ENCODE measurements at places on chromosomes 11 and 22.

DNA sequence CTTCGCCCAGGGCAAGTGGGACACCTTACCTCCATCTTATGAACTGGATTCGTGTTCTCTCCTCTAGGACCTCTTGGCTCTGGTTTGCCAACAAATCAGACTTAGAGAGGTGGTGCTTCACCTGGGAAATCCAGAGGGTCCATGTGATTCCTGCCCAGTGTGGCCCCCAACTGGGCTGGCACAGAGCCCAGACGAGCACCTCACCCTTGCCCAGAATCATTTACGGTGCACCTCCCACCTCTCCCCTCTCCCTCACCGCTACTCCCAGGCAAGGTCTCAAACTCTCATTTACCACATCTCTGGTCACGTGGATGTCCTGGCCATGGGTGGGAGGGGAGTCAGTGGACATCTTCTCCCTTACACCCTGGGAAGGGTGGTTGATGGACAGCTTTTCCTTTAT, 1.1 kb downstream of the SPATA19 start:
- no peak for DNase-seq

DNA sequence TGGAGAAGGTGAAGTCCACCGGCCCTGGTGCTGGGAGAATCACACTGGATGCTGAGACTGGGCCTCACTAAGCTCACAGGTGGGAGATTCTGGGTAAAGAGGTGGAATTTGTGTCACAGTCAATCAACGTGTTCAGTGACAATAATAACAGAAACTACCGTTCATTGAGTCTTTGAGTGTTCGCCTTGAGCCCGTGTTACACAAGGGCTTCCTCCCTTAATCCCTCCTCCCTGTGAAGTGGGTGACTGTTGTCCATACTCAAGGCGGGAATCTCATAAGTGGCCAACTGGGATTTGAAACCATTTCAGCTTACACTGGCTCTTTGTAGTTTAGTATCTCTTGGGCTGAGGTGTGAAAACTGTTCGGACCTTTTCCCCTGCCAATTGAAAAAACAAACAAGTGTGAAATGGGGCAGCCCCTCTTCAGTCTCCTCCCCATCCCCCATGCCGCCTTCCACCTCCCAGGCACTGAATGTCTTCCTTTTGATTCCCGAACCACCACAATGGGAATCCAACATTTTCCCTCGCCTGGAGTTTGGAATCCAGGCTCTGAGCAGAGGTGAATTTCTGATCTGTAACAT, 502.4 kb downstream of the MIAT start:
- no peak for DNase-seq

DNA sequence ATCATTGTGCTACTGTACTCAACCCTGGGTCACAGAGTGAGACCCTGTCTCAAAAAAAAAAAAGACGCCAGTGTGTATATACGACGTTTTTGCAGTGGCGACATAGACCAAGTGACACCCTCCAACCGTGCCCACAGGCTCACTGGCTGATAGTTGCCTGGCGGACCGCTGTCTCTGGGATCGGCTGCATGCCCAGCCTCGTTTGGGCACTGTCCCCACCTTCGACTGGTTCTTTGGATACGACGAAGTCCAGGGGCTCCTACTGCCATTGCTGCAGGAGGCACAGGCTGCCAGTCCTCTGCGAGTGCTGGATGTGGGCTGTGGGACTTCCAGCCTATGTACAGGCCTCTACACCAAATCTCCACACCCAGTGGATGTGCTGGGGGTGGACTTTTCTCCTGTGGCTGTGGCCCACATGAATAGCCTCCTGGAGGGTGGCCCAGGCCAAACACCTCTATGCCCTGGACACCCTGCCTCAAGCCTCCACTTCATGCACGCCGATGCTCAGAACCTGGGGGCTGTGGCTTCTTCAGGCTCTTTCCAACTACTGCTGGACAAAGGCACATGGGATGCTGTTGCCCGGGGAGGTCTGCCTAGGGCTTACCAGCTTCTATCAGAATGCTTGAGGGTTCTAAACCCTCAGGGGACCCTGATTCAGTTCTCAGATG, 1.3 kb downstream of the CSKMT start:
- no peak for DNase-seq

- peak; percentile 93 for DNase-seq
Observed at GRCh38 chr11:128400382-128401203, 186.8 kb downstream of the ETS1 start.

GRCh38 chr11:72123117-72123653, 10.7 kb upstream of the ANAPC15 start:
- no peak for DNase-seq
